PC-9 (cell line): ENCODE measurements at places on chromosomes 2 and 18.

GRCh38 chr2:11123001-11123809 lies 32.1 kb upstream of the SLC66A3 start:
- no peak for DNase-seq

GRCh38 chr2:73979686-73980085 lies 5.0 kb upstream of the TET3 start:
- peak; percentile 28 for DNase-seq

- DNase-seq, result no peak
Observed at GRCh38 chr18:74435740-74436139, 21.4 kb downstream of the DIPK1C start.

- peak; percentile 64 for DNase-seq
Observed at GRCh38 chr2:223944166-223944702, 901 bp downstream of the WDFY1 start.

- DNase-seq, result no peak
Observed at GRCh38 chr2:3198119-3198518, 179.5 kb downstream of the EIPR1 start.

GRCh38 chr18:46433121-46433826 lies 223.7 kb downstream of the LOXHD1 start:
- no peak for DNase-seq

DNA sequence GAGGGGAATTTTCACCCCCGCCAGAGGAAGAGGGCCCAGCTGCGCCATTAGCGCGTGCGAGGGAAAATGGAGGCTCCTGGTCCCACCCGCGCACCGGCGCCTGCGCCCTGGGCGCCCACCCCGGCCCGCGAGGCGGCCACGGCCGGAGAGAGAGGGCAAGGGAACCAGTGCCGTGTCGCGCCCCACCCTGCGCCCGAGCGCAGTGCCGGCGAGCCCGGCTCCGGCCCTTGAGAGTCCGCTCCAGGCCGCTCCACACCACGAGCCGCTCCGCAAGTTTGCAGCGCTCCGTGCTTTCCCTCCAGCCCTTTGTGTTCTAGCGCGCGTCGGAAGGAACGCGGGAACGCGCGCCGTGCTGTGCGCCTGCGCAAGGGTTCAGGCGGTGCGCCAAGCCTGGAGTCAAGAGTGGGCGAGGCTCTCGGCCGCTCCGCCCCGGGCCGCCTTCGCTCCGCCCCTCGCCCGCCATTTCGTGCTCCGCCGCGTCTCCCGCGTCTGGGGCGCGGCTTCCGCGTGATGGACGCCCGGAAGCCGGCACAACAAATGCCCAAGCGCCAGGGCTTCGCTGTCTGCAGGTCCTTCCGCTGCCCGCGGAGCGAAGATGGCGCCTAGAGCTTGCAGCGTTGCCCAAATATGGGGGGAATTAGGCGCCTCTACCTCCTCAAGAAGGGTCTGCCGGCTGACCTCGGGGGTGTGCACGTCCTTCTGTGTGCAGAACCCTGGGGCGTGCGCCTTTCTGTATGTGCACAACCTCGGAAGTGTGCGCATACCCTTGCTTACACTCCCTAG lies 46.1 kb upstream of the PTMA start:
- peak; percentile 88 for DNase-seq

GRCh38 chr18:79876497-79876896 lies 75.0 kb downstream of the SLC66A2 start:
- DNase-seq, result no peak

GRCh38 chr2:105005181-105005951 lies 32.5 kb upstream of the MRPS9 start:
- peak; percentile 50 for DNase-seq

- peak; percentile 7 for DNase-seq
Observed at GRCh38 chr2:235162082-235162836, 210.4 kb downstream of the SH3BP4 start.

DNA sequence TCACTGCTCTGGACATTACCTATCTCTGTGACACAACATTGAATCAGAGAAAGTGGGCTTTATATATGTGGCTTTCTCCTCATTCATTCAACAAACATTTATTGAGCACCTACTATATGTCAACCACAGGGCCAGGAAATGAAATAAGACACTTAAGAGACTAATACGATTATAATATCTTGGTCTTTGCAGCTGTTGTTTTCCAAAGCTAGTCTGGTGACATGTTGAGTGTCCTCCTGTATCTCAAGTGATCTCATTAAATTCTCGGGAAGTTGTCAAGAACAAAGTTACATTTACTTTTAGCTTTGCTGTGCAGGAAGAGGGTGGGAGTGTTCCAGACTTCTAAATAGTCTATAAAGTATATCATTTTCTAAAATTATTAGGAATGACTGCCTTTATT lies 164.6 kb upstream of the SP5 start:
- DNase-seq, result no peak

GRCh38 chr2:223995569-223995968 lies 38.3 kb downstream of the MRPL44 start:
- DNase-seq, result no peak

DNA sequence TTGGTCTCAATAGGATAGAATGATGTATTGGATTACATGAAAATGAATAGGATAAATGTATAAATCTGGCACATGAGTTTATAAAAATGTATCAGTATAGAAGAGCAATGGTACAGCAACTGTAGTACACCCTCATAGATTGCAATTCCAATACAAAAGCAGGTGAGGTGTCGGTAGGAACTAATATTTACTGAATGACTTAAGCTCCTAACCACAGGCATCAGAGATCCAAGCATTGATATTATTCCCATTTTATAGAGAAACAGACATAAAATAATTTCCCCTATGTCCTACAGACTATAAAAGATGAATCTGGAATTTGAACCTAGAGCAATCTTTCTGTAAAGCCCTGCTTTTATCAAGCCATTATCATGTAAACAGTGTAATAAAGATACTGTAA lies 227.4 kb downstream of the MBD2 start:
- no peak for DNase-seq

- DNase-seq, result no peak
Observed at GRCh38 chr2:2861666-2862240, 515.9 kb downstream of the EIPR1 start.

GRCh38 chr18:79983253-79983652 lies 5.1 kb downstream of the TXNL4A start:
- DNase-seq, result no peak

DNA sequence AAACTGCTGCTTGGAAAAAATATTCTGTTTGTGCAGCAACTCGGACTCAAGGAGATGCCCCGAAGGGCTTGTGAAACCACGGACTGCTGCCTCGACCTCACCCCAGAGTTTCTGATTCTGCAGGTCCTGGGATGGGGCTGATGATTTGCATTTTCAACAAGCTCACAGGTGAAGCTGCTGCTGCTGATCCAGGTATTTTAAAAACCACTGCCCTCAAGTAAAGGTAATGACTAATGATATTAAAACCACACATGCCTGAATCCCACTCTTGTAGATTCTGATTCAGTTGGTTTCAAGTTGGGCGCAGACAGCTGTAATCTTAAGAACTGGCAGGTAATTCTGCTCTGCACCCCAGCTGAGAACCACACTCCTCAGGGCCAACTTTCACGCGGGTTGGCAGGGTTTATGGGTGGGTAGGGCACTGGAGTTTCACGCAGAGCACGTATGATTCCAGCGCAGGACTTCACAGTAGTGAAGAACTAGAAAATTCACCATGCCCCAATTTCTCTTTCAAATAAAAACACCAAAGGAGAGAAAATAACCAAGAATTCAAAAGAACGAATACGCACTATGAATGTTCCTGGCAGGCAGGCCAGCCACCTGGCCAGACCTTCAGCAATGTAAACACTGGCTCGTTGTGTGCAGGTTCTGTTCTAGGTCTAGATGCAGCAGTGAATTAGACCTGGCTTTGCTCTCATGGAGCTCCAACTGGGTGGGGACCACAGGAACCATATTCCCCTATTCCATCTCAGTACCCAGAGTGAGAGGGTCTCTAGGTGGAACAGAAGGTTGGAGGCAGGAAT lies 74.6 kb upstream of the ZFP36L2 start:
- no peak for DNase-seq

- no peak for DNase-seq
Observed at GRCh38 chr18:9691235-9691634, 16.9 kb upstream of the RAB31 start.

- DNase-seq, result peak; percentile 61
Observed at GRCh38 chr2:119252186-119253113, 28.8 kb downstream of the STEAP3 start.

- DNase-seq, result no peak
Observed at GRCh38 chr18:52277785-52278184, 62.2 kb upstream of the DCC start.

GRCh38 chr2:124973396-124973795 lies 948.3 kb downstream of the CNTNAP5 start:
- DNase-seq, result no peak
